NCI-H446 (cell line): ENCODE measurements at places on chromosomes 5 and 9.

DNA sequence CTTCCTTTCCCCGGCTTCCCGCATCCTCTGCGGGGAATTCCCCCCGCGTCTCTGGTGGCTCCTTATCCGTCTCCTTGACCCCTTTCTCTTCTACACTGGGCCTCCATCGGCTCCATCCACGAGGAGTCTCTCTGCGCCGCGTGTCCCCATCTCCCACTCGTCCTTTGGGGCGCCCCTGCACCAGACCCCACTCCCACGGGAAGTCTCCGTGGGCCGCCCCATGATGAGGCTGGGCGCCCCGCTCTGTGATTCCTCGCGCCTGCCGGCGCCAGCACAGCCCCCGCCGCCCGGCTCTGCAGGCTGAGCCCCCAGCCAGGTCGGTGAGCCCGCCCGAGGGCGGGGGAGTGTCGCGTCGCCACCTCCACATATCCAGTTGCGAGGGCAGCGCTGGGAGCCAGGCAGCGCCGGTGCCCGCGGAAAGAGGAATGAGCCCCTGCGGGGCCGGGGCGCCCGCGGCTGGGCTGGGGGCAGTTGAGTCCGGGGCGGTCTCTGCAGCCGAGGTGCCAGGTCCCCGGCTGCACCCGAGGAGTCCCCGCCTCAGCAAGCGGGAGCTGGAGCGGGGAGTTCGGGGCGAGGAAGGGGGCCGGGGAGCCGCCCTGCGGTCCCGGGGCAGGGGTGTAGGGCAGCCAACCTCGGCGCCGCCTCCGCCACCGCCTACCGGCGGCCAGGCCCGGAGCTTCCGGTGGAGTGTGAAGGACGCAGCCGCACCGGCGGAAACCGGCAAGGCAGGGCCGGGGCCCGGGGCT is 2.1 kb upstream of the TRAF1 start:
- DNase-seq = no peak

DNA sequence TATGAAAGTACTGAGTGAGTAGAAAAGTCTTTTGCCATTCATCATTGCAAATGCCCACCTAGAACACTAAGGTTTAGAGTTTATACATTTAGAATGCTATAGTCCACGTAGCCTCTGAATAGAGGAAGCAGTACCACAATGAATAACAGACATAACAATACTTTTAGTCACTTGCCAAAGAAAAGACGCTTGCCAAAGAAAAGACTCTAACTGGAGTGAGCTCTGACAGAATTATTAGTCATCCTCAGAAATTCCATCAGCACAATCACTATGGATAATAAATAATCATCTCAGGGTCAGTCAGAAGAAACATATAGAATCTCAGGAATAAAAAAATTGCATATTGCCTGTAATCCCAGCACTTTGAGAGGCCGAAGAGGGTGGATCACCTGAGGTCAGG is 168.5 kb upstream of the TARS1 start:
- DNase-seq = no peak

DNA sequence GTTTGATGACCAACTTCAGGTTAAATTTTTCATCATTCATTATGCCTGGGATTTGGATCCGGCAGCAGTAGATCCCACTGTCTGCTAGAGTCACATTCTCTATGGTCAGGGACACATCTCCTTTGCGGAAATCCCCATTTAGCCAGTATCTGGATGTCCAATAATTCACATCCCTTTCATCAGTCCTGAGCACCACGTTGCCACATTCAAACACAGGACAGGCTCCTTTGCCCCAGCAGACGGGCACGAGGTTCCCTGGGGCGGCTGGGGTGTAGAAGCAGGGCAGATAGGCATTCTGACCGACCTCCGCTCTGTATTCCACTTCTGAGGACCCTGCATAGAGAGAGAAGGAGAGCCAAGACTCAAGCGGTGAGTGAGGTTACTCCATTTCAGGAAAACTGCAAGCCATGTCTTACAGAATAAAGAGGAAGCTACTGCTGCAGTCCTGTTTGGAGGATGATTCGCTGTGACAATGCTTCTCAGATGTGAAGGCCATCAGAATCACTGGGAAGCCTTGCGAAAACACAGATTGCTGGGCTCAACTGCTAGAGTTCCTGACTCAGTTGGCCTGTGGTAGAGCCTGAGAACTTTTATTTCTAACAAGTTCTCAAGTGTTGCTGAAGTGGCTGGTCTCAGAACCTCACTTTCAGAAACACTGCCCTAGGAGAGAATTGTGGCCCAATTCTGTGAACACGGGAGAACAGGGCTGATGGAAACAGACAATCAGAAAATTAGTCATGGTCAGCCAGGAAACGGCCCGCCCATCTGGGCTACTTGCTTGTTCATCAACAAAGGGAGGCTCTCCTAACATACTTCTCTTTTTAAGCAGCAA is 2.0 kb downstream of the HAVCR2 start:
- no peak for DNase-seq

GRCh38 chr9:37839496-37840461 is 39.2 kb downstream of the DCAF10 start:
- no peak for DNase-seq

DNA sequence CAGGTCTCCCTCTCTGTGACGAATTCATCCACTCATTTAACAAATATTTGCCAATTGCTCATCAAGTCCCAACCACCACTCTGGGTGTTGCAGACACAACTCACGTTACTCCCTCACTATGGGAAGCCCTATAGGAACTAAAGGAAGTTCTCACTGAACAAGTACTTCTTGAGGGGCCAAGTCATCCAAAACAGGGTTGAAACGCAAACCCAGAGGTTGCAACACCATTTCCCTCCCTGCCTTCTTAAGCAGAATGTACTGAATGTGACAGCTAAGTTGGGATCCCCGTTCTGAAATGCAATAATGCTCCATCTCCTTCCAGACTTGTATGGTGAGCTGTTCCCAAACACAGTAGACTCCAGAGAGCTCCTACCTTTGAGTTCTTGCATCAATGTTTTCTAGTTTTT is 34.3 kb downstream of the EPB41L4B start:
- DNase-seq = no peak

GRCh38 chr5:88269222-88269771 is 652 bp upstream of the TMEM161B start:
- no peak for DNase-seq

DNA sequence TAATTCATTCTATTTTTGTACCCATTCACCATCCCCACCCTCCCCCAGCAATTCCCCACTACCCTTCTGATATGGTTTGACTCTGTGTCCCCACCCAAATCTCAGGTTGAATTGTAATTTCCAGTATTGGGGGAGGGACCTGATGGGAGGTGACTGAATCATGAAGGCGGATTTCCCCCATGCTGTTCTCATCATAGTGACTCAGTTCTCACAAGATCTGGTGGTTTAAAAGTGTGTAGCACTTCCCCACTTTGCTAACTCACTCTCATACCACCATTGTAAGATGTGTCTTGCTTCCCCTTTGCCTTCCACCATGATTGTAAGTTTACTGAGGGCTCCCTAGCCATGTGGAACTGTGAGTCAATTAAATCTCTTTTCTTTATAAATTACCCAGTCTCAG is 25.9 kb upstream of the TESK1 start:
- DNase-seq = no peak

DNA sequence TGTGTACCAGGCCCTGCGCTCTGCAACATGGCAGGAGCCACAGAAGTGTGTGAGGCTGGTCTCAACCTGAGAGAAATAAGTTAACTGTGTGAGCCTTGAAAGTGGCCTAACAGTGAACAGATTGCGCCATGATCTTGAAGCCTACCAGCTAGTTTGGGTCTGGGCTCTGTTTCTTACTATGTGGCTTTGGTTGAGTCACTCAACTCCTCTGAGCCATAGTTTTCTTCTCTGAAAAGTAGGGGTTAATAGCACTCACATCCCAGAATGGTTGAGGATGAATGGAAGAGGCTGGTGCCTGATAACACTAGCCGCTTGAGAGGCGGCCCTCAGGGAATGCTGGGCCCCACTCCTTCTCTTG is 121.5 kb downstream of the RGS3 start:
- no peak for DNase-seq
